ENCODE measurements at places on chromosomes 7 and 10. TPM values are rescaled to one million over a fixed set of nuclear protein-coding genes. Genes with fewer than 3 reads are reported as not detected.

Gene TCAF2
- total RNA-seq: 3.5 TPM

- DNase-seq: no peak
These were observed 138.9 kb upstream of the LYZL1 start for GRCh38 chr10:29150010-29150409.

GRCh38 chr7:73973091-73973490 lies 54.9 kb upstream of the ELN start:
- DNase-seq: peak; percentile 59

Gene CAMK2G
- total RNA-seq: 24.9 TPM

DNA sequence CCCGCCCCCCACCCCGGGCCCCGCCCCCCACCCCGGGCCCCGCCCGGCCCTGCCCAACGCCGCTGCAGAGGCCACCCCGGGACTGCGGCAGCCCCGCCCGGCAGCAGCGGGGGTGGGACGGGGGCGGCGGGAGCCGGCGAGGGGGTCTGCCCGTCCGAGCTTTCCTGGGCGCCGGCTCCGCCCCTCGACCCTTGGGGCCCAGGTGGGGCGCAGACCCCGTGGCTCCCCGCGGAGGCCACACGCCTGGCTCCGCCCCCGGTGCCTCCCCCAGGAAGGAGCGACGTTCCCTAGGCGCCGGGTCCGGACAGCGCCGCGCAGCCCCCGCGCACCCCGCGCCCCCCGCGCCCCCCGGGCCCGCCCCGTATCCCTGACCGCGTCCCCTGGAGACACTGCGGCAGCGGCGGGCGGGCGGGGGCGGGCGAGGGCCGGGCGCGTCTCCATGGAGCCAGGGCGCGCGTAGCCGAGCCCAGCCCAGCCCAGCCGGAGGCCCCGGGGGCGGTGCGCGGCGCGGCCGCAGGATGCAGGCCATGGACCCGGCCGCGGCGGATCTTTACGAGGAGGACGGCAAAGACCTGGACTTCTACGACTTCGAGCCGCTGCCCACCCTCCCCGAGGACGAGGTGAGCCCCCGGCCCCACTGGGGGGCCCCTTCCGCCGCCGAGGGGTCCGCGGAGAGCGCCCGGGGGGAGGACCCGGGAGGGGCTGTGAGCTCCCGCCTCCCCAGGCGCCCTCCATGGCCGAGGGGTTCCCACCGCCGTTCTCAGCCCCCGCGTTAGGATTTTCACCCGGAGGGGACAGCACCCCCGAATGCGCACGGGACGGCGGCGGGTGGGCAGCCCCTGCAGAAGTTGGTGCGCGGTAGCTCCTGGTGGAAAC lies at the start of gene KNDC1:
Gene KNDC1, plus strand, starts transcription at position 270 of the 876 bp plus-strand sequence. Its CDS starts 249 bp downstream, at position 519.
- peak; percentile 70 for DNase-seq

DNA sequence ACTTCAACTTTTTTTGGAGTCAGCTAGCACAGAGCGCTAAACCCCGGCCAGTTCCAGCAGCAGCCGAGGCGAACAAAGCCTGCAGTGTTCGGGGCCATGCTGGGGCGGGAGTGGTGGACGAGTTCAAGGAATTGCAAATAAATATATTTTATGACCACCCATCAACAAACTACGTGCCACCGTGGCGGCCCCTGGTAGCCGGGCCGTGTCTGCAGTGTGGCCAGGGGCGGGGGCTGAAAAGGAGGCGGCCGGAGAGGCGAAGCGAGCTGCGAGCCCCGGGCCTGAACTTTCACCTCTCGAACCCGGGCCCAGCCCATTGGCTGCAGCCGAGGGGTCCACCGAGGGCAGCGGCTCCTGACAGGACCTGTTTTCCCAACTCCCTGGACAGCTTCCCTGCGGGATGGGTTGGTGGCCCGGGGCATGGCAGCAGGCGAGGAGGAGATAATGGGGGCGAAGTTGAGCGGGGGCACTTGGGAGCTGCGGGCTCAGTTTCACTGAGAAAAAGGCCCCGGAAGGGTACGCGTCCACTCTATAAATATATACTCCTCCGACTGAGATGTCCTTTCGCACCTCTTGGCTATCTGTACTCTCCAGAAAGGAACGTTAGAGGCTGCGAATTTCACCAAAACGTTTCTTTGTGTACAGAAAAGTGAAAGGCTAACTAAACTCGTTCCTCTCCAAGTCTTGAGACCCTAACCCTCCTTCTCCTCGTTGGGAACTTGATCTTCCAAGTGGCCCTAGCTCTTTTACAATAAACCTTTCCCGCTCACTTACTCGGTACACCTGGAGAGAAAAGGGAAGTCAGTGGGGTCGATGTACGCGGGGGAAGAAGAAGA lies 164.6 kb upstream of the PPP1R3A start:
- no peak for DNase-seq

DNA sequence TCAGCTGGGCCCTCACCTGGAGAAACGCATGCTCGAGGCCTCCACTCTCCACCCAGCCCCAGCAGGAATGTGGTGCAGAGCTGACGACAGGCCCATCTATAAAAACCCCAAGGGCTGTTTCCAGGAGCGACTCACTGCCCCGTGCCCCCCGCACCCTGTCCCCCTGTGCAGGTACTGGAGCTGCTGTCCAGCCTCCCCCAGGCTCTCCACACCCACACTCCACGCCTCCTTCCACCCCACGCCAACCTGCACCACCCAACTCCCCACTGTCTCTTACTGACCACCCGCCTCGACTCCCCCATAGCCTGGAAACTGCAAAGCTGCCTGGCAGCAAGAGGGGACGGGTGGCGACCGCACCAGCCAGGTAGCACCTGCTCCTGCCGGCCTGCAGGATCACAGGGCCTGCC lies 43.3 kb downstream of the DIP2C start:
- no peak for DNase-seq

Gene MRLN
- total RNA-seq: 0.75 TPM

GRCh38 chr10:131698986-131699385 lies 201.8 kb upstream of the PPP2R2D start:
- peak; percentile 36 for DNase-seq

GRCh38 chr7:152142976-152143595 lies 117.6 kb downstream of the GALNT11 start:
- DNase-seq: no peak

DNA sequence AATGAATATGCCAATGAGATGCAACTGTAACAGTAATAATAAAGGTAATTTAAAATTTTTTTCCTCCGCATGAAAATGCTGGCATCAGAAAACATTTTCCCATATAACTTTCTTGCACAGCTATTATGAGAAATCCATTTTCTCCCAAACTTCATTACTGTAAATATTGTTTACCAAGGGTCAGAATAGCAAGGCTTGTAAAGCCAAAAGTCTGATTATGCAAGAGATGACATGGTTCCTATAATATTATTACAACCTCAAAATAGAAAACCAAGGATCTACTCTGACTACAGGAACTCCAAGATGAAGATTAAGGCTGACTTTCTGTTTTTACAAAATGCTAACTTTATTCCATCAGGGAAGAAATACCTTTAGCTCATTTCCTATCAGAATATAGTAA lies 162.7 kb upstream of the CDK1 start:
- no peak for DNase-seq

GRCh38 chr7:79290841-79291497 lies 162.5 kb downstream of the MAGI2 start:
- DNase-seq: no peak

Gene PTPRE
- 2.5 TPM for total RNA-seq

- no peak for DNase-seq
These were observed 28.1 kb downstream of the EPHB4 start for GRCh38 chr7:100799037-100799896.

Gene CALN1
- total RNA-seq: 1.6 TPM

DNA sequence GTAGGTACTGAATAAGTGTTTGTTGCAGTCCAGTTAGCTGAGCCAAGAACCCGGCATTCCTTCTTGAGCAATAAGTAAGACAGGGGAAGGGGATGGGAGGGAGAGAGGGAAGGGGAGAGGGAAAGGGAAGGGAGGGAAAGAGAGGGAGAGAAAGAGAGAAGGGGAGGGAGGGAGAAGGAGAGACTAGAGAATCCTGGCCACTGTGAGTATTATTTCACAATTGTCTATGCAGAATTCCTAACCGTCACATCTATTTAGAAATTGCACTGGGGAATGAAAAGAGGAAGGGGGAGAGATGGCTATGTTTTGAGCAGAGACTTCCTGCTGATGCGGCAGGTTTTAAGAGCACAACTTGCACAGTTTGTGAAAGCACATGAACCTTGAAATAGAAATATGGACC lies 251.4 kb upstream of the ZMIZ1 start:
- no peak for DNase-seq

- DNase-seq: peak; percentile 45
These were observed 411.0 kb upstream of the FOXK1 start for GRCh38 chr7:4270941-4271715.

DNA sequence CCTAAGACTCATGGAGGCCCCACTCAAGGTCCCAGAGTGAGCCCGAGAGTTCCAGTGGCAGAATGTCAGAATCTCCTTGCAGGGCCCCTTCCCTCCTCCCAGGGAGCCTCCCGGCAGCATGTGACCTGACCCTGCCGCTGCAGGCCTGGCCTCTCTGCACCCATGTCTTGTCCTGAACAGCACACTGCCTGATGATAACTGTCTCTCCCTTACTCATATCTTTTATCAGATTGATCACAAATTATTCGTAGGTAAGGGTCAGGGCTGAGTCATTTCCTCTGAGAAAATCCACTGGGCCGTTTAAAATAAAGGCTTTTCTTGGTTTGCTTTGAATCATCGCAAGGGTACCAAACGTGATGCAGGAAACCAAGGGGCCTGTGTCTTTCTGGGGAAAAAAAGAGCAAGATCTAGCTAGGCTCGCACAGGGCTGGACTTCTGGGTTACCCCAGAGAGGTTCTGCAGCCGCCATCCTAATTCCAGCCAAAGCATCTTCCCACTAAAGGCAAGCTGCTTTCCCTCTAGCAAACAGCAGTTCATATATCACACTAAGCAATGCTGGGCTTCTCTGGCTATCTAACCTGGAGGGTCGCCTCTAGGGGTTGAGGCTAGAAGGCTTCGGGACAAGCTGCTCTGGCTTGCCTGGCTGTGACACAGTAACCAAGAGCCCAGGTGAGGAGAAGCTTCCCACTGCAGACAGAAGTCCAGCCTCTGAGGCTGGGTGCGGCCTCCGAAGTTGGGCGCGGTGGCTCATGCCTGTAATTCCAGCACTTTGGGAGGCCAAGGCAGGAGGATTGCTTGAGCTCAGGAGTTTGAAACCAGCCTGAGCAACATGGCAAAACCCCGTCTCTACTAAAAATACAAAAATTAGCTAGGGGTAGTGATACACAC lies 104.9 kb downstream of the SPDYE5 start:
- DNase-seq: no peak

DNA sequence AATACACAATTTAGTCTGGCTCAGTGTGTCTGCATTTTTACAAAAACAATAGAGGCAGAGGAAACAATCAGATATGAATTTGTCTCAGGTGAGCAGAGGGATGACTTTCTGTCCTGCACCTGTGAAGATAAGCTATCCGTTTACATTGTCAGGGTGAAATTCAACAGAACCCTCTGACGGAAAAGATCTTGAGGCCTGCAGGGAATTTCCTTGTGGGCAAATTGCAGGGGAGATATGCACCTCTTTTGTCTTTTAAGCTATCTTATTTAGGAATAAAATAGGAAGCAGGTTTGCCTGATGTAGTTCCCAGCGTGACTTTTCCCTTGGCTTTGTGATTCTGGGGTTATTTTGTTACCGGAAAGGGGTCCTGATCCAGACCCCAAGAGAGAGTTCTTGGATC lies 325.1 kb downstream of the GALNT17 start:
- DNase-seq: no peak

Gene H2BK1
- total RNA-seq: not detected
